Panc1 (cell line): ENCODE measurements at places on chromosomes 7 and 10. TPM values are rescaled to one million over a fixed set of nuclear protein-coding genes. Genes with fewer than 3 reads are reported as not detected.
A peak's percentile ranks its signal among the peaks of the same experiment; 100 is the strongest.

Gene LHFPL3
- total RNA-seq = not detected

Gene TMEM176A
- 0.39 TPM for total RNA-seq

Gene MBL2
- total RNA-seq = not detected

Gene SUN3
- 0.49 TPM for total RNA-seq

Gene PAX4
- total RNA-seq = not detected

DNA sequence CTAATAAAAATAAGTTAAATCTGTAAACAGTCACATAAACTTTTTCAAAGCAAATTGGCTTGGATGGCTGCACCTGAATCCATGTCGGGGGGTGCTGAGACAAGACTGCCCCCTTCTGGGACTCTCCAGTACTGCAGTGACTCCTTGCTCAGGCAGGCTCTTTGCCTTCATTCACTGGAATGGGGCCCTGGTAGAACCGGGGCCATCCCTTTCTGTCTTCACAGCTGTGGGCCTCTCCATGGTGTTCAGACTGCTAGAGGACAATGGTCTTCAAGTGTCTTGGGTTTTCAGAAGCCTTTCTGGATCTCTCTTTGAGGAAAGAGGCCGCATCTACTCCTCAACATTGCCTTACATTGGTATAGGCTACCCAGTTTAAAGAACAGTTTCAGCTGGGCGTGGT, 16.1 kb upstream of the IMPDH1 start:
- peak; percentile 63 for DNase-seq

DNA sequence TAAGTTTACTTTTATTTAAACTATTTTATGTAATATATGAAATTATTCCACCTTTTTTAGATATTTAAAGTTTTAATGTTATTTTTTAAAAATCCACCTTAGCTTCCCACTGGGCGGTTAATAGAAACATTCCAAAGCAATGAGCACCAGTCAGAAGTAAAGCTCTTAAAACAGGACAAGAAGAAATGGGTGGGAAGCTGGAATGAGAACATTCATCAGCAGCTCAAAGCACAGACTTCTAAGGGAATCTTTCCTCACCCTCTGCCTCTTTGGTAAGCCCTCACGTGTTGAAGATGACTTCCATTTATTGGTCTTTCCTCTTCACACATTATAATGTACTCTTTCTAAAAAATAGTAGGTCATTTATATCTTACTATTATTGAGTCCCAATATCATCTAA, 3.1 kb downstream of the AGMO start:
- DNase-seq = no peak

- no peak for DNase-seq
Measured at GRCh38 chr7:138396251-138397070, 63.6 kb upstream of the TRIM24 start.

GRCh38 chr7:71348821-71349681, 217.1 kb downstream of the GALNT17 start:
- no peak for DNase-seq

- no peak for DNase-seq
Measured at GRCh38 chr10:126160971-126161630, 227.2 kb downstream of the ADAM12 start.

GRCh38 chr7:22863156-22863899, 40.7 kb upstream of the TOMM7 start:
- DNase-seq = no peak

GRCh38 chr10:117159390-117159789, 21.3 kb upstream of the VAX1 start:
- no peak for DNase-seq
